ENCODE measurements at places on chromosomes 5 and 9. TPM values are rescaled to one million over a fixed set of nuclear protein-coding genes. Genes with fewer than 3 reads are reported as not detected.

The ZNF454 gene
- total RNA-seq: not detected

The EIF4EBP3 gene
- 1.5 TPM for total RNA-seq

The GNAQ gene
- 11.8 TPM for total RNA-seq

The ITGA1 gene
- 1.4 TPM for total RNA-seq

The BRINP1 gene
- 0.17 TPM for total RNA-seq

The TERT gene
- total RNA-seq: 2.5 TPM

The PCDHB13 gene
- 0.07 TPM for total RNA-seq

The IL9 gene
- not detected for total RNA-seq

The KCNV2 gene
- not detected for total RNA-seq

The BAAT gene
- 0.34 TPM for total RNA-seq

The AK8 gene
- 0.83 TPM for total RNA-seq

The SPINK1 gene
- total RNA-seq: 0.95 TPM

The GPR151 gene
- not detected for total RNA-seq

The ANKRD31 gene
- total RNA-seq: 0.08 TPM

The RALGPS1 gene
- total RNA-seq: 1.0 TPM

The TXNDC8 gene
- not detected for total RNA-seq

The TAF11L5 gene
- total RNA-seq: not detected

The FAM221B gene
- total RNA-seq: not detected

The PLAC8L1 gene
- 0.26 TPM for total RNA-seq

The SOX30 gene
- not detected for total RNA-seq

The SLC9A3 gene
- total RNA-seq: 2.0 TPM

The WNT8A gene
- total RNA-seq: not detected

The LCN2 gene
- total RNA-seq: 6.8 TPM

The RETREG1 gene
- 2.6 TPM for total RNA-seq
